CD8-positive, alpha-beta memory T cell (primary cell): ENCODE measurements at places on chromosomes 16 and 17.
A peak's percentile ranks its signal among the peaks of the same experiment; 100 is the strongest.

DNA sequence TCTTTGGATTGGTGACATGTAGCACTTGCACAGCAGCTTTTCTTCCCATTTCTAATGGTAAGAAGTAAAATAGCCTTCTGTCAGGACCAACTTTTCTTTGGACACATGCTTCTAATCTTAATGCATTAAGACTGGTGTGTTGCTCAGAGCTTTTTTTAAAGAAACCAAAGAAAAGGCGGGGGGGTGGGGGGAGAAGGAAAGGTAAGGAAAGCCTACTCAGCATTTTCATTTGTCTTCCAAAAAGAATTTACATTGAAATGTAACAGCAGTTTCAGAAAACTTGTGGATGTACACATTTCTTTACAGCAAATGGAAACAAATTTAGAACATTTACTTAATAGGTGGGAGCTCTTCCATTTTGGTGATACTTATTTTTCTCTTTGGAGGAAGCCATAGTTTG is 49.6 kb downstream of the NLK start:
- DNase-seq, result no peak

DNA sequence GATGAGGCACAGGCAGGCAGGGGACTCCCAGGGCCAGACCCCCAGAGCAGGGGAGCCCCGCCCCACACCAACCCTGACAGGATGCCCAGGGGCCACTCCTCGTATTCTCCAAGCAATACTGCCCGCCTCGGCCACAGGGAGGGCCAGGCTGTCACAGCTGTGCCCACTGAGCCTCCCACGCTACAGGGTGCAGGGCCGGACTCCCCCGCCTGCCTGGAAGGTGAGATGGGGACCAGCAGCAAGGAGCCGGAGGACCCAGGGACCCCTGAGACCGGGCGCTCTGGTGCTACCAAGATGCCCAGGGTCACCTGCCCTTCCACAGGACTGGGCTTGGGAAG is 18.8 kb upstream of the ZFPM1 start:
- no peak for DNase-seq

- no peak for DNase-seq
Measured at GRCh38 chr17:61562287-61562686, 28.7 kb downstream of the NACA2 start.

GRCh38 chr17:72614871-72615626 is 477.4 kb downstream of the SLC39A11 start:
- no peak for DNase-seq

DNA sequence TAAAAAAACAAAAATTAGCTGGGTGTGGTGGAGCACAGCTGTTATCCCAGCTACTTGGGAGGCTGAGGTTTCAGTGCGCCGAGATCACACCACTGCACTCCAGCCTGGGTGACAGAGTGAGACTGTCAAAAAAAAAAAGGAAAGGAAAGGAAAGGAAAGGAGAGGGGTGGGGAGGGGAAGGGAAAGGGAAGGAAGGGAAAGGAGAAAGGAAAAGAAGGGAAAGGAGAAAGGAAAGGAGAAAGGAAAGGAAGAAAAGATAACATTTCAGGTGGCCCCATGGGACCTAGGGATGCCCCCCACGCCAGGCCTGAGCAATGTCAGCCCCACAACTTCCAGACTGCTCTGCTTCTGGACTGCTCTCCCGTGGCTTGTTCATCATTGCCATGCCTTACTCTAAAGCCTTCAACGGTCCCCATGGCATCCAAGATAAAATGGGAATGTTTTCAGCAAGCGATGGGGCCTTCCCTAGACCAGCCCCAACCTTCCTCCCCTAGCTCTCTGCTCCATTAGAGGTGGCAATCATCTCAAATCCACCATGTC is 36.8 kb downstream of the DDX19A start:
- no peak for DNase-seq

DNA sequence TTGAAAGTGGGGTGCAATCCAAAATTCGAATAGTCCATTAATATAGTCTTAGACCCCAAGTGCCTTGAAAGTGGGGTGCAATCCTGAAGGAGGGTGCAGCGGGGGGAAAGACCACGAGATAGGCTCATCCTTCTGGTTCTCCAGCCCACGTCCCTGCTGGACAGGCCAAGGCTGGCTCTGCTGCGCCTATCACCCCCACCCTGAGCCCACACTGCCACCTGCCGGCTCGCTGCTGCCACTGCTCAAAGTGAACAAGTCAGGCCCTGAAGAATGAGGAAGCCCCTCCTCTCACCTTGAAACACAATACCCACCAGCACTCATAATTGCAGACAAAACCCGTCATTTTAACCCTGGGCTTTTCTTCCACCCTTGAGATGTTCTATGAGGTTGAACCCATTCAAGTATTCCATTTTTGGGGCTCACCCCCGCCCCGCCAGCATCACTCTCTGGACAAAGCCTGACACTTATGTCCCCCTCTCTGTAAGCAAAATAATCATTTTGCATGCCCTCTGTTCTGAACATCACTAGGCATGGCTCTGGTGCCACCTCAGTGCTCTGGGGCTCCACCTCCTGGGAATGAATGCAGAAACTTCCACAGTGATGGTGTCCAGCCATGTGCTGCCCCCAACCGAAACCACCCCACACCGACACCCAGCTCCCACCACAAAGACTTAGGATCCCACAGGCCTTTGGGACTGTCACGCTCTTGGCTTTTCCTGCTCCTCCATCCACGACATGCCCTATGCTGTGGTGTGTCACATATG is 56.8 kb downstream of the BEAN1 start:
- DNase-seq, result peak; percentile 60

GRCh38 chr17:83031321-83031945 is 48.0 kb upstream of the METRNL start:
- no peak for DNase-seq

DNA sequence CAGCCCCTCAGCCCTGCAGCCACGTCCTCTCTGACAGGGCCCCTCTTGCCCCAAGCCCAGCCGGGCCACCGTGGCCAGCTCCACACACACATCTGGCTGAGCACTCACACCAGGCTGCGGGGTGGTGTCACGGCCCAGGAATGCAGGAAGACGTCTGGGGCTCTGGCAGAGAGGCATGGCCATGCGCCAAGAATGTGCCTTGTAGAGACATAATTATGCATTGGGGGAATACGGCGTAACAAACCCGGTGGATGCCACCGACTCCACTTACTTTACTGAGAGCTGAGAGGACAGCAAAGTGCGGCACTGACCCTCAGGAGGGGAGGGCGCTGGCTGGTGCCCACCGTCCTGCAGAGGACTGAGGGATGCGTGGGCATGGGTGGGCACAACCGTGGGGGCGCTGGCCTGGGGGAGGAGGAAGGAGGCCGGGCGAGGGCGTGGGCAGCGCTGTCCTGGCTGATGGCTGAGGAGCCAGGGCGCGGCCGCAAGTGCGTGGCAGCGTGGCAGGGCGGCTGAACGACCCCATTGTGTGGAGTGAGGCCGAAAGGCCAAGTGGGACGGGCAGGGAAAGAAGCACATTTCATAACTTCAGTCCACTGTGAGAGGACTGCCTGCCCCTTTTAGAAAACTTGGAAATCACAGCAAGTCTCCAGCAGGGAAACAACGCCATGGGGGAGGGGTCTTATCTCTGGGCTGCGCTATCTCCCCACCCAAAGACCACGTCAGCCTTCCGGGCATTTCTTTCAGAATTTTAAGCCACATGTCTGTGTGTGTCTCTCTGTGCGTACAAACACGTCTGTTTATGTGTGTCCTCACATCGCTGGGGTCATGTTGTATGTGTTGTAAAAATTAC is 30.6 kb downstream of the METRNL start:
- no peak for DNase-seq

- DNase-seq, result no peak
Measured at GRCh38 chr17:79202480-79202879, 127.9 kb downstream of the ENGASE start.

DNA sequence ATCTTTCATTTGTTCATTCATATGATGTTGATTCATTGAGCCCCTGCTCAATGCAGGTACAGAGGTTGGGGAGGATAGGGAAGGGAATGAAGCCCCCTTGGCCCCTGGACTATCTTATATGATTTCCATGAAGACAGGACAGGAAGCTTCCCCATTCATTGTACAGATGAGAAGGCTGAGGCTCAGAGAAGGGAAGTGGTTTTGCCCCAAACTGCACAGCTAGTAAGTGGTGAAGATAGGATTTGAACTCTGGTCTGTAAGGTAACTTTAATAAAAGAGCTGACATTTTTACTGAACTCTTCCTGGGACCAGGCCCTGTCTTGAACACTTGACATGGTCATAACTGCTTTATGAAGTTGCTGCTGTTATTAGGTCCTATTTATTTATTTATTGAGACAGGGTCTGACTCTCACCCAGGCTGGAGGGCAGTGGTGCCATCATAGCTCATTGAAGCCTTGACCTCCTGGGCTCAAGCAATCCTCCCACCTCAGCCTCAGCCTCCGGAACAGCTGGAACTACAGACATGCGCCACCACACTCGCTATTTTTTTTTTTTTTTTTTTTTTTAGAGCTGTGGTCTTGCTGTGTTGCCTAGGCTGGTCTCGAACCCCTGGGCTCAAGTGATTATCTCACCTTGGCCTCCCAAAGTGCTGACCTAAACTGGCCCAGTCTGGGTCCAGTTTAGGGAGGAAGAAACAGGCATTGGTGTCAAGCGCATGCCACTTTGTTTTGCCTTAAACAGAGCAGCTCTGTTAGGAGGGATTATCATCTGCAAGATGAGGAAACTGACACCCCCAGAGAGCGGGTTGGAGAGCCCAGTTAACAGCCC is 5.0 kb downstream of the CTF1 start:
- DNase-seq, result no peak

GRCh38 chr16:203246-203645 is 23.0 kb downstream of the HBQ1 start:
- no peak for DNase-seq

DNA sequence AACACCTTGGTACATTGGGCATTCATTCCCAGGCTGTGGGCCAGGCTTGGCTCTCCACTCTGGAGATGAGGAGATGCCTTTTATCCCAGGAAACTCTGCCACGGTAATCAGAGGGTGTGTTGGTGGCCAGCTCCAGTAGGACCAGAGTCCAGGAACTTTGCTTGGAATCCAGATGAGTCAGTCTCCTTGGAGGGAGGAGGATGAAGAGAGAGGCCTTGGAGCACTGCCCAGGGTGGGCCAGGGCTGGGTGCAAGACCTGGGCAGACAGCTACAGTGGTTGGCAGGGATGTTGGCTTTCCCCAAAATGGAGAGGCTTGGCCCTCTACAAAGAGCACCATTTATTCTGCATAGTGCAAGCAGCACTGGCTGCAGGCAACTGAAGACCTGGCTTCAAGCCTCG is 209.0 kb downstream of the RGS9 start:
- DNase-seq, result no peak

GRCh38 chr16:67428146-67428731 is 2.7 kb upstream of the HSD11B2 start:
- DNase-seq, result no peak

GRCh38 chr16:47664653-47665325 is 203.7 kb downstream of the PHKB start:
- DNase-seq, result no peak

GRCh38 chr17:76531486-76532038 is 5.9 kb downstream of the CYGB start:
- DNase-seq, result no peak

- peak; percentile 90 for DNase-seq
Measured at GRCh38 chr17:40598619-40599467, 33.6 kb upstream of the CCR7 start.

DNA sequence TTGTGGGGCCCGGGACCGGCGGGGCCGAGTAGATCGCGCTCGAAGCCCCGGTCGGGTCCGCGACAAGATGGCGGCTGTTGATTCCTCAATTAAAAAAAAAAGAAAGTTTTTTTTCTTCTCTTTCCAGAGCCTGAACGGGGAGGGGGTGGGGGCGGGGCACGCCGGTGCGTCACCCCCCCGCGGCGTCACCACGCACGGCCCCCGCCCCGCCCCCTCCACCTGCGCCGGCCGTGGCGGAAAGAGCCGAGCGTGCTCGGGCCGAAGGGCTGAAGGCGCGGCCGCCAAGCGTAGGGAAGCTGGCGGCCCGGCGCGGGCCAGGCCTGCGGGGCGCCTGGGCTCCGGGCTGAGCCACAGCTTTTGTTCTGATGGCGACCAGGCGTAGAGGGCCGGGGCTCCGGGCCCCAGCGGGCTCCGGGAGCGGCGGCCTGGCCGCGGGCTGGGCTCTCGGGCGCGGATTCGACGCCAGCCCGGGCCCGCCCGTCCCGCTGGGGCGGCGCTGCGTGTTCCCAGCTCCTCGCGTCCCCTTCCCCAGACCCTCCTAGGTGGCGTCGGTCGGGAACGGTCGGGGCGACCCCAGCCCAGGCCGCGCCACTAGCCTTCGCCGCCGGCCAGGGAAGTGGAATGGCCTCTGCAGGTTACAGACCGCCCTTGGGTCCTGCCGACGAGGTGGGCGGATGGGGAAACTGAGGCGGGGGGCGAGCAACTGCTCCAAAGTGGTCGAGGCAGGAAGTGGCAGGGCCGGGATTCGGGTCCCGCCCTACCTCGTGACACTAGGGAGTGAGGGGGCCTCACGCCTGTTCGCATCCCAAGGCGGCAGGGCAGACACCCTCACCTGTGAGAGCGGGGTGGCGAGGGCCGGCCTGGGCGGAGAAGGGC is at the start of gene CREBBP:
Gene CREBBP (minus strand): TSS at position 91 of the 876 bp plus-strand sequence. CDS start 797 bp downstream, outside the sequence.
- peak; percentile 88 for DNase-seq

GRCh38 chr16:29912087-29912486 is 11.8 kb downstream of the ASPHD1 start:
- no peak for DNase-seq

DNA sequence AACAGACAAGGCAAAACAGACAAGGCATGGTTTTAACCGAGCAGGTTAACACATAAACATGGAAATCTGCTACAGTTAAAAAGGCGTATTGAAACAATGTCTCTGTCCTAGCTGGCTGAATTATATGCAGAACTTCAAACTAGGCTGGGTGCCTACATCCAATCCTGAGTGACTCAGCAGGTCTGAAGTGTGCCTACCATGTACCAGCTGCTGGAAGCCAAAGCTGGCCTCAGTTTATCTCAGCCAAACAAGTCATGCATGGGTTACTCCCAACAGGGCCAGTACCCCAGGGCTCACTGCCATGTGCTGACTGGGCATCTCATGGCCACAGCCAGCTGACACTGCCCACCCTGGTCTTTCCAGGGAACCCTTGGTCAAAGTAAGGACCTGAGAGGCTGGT is 4.0 kb downstream of the C1QBP start:
- no peak for DNase-seq

DNA sequence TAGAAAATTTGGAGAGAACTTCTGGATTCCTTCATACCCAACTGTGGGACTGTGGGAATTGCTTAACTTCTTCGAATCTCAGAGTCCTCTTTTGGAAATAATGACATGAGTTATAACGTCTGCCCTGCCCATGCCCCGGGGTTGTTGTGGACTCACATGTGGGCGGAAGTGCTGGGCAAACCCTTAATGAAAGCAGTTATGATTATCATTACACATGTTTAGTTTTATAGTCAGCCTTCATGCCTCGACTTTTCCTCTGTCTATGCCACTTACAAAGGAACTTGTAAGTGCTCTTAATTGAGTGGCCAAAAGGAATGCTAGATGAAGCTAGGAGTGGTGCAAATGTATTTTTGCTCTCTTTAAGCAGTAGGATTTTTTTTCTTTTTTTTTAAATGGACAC is 3.9 kb downstream of the KRT27 start:
- no peak for DNase-seq

- DNase-seq, result peak; percentile 71
Measured at GRCh38 chr17:1890758-1891450, 61.1 kb downstream of the RPA1 start.
